ENCODE measurements at places on chromosomes 6 and 20.

GRCh38 chr6:117919275-117919674, 12.2 kb downstream of the SLC35F1 start:
- no peak for DNase-seq

- DNase-seq, result no peak
These were observed 294.0 kb downstream of the CLIC5 start for GRCh38 chr6:45721665-45722064.

GRCh38 chr6:130997061-130997753, 65.8 kb downstream of the EPB41L2 start:
- DNase-seq, result no peak

GRCh38 chr6:115717472-115717871, 343.2 kb downstream of the FRK start:
- DNase-seq, result no peak

- peak; percentile 20 for DNase-seq
These were observed 84.8 kb downstream of the TAF4 start for GRCh38 chr20:61980647-61981583.

GRCh38 chr20:42981253-42981652, 208.5 kb downstream of the PTPRT start:
- DNase-seq, result no peak

GRCh38 chr6:119116712-119117281, 38.3 kb upstream of the FAM184A start:
- no peak for DNase-seq

DNA sequence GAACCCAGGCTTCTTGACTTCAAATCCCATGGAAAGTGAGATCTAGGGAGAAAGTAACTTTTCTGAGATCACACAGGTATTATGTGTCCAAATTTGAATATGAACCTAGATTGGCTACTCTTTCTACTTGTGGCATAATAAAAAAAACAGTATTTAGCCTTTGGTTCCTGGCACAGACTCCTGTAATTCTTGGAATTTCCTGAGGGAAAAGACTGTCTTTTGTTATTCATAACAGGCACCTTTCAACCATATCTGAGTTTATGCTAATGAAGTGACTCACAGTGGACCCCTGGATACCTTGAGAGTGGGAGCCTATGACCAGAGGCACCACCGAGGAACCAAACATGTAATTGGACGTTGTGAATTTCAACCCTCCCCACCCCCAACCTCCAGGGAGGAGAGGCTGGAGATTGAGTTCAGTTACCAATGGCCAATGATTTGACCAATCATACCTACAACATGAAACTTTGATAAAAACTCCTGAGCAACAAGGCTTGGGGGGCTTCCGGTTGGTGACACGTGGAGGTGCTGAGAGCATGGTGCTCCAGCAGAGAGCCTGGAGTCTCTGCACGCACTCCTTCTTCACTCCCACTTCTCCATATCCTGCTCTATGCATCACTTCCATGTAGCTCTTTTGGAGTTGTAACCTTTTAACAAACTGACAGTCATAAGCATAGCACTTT, 48.8 kb downstream of the LAMA4 start:
- DNase-seq, result peak; percentile 49

Data from fibroblast of mammary gland (primary cell).